Mesothelial cell of epicardium (in vitro differentiated cells): ENCODE measurements at places on chromosomes 5 and 9.

- DNase-seq, result no peak
Measured at GRCh38 chr5:55626790-55627189, 85.3 kb downstream of the SLC38A9 start.

DNA sequence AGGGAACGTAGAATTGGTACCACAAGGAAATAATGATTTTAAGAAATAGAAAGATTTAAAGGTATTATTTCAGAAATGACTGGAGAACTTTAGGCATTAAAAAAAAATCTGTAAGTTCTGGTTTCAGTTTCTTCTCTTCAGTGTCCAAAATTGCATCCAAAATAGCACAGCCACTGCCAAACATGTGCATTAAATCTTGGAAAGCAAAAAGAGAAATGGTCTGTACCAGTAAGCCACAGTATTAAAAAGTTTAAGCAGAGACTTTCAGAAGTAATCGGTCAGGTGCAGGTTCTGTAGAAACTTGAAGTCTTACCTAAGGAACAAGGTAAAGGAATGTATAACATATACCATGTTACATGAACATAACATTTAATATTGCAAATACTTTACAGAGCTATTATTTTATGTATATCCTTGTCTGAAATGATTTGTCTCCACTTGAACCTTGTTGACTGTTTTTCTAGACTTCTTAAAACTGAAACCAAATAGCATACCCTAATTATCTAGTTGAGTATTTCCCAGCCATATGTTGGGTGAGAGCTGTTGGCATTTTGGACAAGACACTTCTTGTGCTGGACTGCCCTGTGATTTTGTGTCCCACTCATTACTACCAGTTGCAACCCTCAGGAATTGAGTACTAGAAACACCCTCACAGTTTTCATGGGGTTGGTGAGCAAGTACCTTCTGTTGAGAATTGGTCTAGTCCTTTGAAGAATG is 32.1 kb downstream of the NIPBL start:
- DNase-seq, result no peak

DNA sequence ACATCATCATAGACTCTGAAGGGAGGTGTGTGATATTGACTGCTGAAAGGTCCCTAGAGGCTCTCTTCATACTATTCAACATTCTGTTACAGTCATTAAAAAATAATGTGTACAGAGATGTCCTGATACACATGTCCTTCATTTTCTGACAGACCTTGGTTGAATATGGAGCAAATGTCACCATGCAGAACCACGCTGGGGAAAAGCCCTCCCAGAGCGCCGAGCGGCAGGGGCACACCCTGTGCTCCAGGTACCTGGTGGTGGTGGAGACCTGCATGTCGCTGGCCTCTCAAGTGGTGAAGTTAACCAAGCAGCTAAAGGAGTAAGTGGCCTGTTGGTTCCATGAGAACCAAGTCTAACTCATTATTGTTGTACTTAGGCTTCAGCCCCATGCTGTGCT is 132.4 kb downstream of the SNCAIP start:
- DNase-seq, result no peak

DNA sequence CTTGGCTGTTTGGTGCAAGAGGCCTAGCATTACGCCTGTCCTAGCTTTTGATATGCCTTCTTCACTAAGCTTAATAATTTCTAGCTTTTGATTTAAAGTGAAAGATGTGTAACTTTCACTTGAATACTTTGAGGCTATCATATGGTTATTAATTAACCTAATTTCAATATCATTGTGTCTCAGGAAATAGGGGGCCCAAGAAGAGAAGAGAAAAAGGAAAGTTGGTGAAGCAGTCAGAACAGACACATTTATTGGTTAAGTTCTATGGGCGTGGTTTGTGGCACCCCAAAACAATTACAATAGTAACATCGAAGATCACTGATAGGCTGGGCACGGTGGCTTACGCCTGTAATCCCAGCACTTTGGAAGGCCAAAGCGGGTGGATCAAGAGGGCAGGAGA is 40.9 kb upstream of the F2RL2 start:
- no peak for DNase-seq

DNA sequence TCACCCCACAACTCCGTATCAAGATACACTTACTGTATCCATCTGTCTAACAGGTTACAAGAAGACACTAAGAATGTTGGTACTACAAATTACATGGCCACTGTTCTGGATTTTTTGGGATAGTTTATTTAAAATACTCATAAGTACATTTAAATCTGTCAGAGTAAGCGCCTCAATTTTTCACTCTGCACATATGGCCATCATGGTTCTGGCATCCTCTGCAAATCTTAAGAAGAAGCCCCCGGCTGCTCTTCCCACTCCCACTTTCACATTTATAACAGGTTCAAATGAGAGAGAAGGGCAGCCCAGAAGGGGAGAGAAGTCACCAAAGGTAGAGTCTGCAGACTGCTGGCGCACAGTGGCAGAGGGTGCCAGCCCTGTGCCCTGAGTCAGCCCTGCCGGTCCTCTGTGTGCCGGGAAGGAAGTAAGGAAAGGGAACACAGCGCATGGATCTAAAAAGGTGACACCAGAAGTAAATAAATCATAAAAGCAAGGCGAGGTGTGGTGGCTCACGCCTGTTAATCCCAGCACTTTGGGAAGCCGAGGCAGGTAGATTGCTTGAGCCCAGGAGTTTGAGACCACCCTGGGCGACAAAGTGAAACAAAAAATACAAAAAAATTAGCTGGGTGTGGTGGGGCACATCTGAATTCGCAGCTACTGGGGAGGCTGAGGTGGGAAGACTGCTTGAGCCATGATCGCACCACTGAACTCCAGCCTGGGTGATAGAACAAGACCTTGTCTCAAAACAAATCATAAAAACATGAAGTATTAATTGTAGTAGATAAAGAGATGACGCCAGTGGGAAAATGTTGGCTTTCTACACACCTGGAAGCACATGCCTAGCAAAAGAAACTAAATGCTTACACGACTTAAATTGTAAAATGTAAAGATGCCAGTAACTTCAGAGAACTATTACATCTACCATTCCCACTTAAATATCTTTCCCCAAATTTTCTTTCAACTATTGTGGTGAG is 30.0 kb downstream of the RNF130 start:
- no peak for DNase-seq

- no peak for DNase-seq
Measured at GRCh38 chr5:58993461-58993860, 410.6 kb downstream of the RAB3C start.

- no peak for DNase-seq
Measured at GRCh38 chr5:173782671-173783101, 105.5 kb upstream of the CPEB4 start.

DNA sequence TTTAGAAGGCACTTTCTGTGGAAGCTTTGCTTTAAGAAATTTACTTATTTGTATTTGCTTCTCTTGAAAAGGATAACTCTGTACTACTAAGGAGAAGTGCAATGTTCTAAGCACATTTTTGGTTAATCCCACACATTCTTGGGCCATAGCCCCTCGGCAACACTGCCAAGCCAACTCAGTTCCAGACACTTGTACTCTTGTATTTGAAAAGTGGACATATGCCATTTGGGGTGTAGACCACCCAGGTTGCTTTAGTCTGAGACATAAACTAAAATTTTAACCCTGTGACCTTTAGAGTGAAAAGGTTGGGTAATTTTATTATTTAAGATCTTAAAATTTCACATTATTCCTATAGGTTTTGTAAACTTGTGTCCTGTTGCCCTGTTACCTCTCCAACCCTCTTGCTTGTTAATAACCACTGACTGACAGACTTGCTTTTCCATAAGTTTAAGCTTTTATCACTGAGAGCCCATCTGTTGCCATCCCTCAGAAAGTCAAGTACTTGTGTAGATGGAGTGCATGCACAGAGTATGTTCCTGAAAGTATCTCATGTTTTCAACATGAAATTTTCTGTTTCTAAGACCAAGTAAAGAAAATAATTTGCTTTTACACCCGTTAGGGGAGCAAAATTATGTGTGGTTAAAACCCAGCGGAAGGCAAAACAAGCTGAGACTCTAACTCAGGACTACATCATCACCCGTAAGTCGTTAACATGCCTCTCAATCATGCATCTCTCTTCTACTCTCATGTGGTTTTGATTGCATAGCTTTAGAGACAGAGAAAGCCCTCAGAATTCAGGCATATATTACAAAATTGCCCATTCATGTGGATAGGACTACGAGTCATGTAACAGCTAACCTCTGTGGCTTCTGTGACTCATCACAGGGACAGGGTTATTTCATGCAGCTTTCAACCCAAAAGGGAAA is 117.3 kb downstream of the GDNF start:
- DNase-seq, result no peak

DNA sequence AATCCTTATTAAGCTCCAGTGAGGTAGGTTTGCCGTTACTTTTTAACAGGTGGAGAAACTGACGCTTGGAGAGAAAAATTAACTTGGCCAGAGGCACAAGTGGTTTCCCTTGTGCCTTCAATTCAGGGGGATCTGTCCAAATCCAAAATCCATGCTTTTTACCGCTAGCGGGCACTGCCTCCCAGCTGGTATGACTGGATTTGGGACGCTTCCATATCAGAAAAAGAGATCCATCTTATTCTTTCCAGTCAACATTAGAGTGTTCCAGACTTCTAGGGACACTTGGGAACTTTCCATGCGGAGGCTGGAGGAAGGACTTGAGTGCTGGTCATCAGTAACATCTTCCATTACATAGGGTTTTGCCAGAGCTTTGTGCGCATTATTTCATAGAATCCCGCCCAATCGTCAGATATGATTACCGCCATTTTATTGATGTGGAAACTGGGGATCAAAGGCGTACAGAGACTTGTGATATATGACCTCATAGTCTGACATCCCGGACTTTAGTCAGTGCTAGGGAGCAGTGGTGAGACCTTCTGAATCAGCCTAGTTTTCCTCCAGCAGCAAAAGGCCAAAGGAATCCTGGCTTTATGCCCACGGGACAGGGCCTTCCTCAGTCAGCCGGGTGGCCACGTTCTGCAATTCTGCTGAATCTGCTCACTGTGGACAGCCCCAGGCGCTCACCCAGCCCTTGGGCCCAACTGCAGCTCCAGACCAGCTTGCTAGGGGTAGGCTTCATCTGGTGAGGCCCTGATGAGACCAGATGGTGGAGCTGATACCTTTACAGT is 1.1 kb upstream of the GNPDA1 start:
- no peak for DNase-seq

- DNase-seq, result no peak
Measured at GRCh38 chr5:169809281-169809680, 171.0 kb downstream of the INSYN2B start.

DNA sequence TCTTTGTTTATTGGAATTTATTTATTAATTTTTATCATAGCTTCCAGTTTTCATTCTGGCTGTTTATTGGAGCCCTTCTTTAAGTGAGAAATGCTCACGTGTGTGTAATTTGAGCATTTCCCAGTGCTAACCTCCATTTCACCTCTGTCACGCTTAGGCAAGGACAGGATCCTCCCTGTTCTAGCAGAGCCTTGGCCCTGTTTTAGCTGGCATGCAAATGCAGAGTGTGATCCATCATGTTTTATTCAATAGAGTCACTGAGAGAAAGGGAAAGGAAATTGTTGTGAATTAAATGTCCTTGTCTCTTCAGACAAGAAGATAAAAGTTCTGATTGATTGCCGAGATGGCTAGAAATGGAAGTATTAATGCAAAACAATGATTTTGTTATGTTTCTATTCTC is 137.3 kb upstream of the ACO1 start:
- DNase-seq, result no peak

GRCh38 chr5:22057012-22057411 is 796.1 kb downstream of the CDH12 start:
- DNase-seq, result no peak

DNA sequence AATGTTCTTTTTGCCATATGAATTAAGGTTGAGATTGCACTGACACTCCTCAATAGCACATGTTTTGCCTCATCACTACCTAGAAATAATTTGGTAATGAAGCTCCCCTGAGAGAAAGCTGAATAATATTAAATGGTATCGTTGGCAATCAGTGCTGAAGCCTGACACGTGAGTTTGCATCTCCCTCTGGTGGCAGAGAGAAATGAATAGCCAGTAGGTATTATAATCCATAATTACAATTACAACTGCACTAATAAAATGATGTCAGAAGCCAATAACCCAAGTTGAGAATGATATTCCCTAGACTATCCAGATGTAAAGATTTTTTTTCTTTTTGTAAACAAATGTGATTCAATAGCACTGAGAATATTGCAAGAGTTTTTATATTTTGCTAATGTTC is 700.3 kb downstream of the PTPRD start:
- DNase-seq, result no peak

GRCh38 chr5:101943784-101944183 is 352.3 kb downstream of the SLCO4C1 start:
- no peak for DNase-seq

DNA sequence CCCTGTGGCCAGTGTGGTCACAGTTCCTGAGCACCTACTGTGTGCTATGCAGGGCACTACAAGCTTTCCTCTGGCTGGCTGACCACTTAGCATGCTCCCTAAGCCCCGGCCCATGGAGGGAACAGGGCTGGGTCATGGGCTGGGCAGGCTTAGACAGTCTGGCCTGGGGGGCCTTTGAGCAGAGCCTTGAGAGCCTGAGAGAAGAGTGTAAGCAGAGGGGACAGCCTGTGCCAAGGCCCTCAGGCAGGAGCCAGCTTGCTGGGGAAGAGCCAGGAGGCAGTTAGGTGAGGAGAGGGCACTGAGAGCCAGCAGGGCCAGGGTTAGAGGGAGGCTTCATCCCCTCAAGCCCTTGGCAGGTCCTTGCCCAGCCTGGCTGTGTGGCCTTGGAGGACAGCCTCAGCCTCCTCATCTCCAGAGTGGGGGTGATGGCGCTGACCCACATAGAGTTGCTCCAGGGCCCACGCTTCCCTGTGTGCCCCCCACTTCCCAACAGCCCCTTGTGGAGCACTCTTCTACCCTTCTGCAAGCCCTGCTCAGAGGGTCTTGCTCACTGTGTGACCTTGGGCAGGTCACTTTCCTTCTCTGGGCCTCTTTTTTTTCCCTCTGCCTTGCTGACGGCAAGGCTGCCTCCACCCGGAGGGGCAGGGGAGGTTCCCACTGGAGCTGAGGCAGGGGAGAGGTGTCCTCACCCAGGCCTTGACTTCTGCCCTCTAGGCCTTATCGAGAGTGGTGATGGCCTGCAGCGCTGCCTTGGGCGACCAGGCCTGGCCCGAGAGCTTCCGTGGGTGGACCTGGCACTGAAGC is 107.1 kb downstream of the PHF2 start:
- peak; percentile 12 for DNase-seq

GRCh38 chr9:6184749-6185645 is 30.6 kb upstream of the IL33 start:
- no peak for DNase-seq

DNA sequence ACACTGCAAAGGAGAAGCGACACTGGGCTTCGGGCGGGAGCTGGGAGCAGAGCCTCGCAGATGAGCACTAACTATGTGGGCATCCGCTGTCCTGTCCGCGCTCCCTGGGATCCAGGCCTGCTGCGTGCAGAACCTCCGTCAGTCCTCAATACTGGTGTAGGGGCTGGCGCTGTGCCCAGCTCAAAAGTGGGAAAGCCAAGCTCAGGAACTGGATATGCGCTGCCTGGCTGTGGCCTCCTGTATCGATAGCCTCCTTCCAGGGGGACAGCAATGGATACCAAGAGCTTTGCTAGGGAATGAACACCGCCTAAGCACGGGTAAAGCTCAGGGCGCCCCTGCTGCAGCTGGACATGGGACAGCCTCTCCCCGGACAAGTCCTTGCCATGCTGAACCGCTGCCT is 270.4 kb downstream of the NSG2 start:
- no peak for DNase-seq

- no peak for DNase-seq
Measured at GRCh38 chr9:98010445-98010844, 27.3 kb downstream of the ANP32B start.

GRCh38 chr5:150636391-150637244 is 3.8 kb upstream of the SYNPO start:
- DNase-seq, result no peak

GRCh38 chr5:35145012-35145411 is 85.3 kb downstream of the PRLR start:
- DNase-seq, result no peak

GRCh38 chr5:147555176-147555575 is 45.3 kb upstream of the DPYSL3 start:
- DNase-seq, result no peak
